ENCODE measurements at places on chromosomes 12 and 14. TPM values are rescaled to one million over a fixed set of nuclear protein-coding genes. Genes with fewer than 3 reads are reported as not detected.

RPL41 gene
- total RNA-seq = 2,753 TPM

EIF2S3B gene
- total RNA-seq = 0.33 TPM

GPR84 gene
- 2.5 TPM for total RNA-seq

OTX2 gene
- not detected for total RNA-seq

TMEM229B gene
- 1.7 TPM for total RNA-seq

OTOGL gene
- total RNA-seq = 0.46 TPM

KRT77 gene
- not detected for total RNA-seq

BEGAIN gene
- total RNA-seq = 0.56 TPM

CLEC4C gene
- not detected for total RNA-seq

SRRM4 gene
- total RNA-seq = 0.10 TPM

KRT6A gene
- not detected for total RNA-seq

GPR65 gene
- total RNA-seq = 2.4 TPM

Measured in posterior vena cava (tissue), 2 donors.